Heart right ventricle (tissue), 16 donors: ENCODE measurements at places on chromosomes 1 and 21. TPM values are rescaled to one million over a fixed set of nuclear protein-coding genes. Genes with fewer than 3 reads are reported as not detected.

Gene CELA2A
- total RNA-seq = 0.85 TPM

Gene RUNX3
- total RNA-seq = 0.33 TPM

- H3K36me3 ChIP-seq = no peaks in the 10 kb centered on the region
- no peak for DNase-seq
- H3K27ac ChIP-seq = no peak overlapping the region
- no peaks in the 10 kb centered on the region for H3K4me1 ChIP-seq
- no peak overlapping the region for H3K4me3 ChIP-seq
Observed at GRCh38 chr1:107344268-107344760, 203.5 kb downstream of the NTNG1 start.

GRCh38 chr1:31888291-31888690 is 49.9 kb downstream of the PTP4A2 start:
- H3K27me3 ChIP-seq = no peaks in the 10 kb centered on the region
- no peaks in the 10 kb centered on the region for H3K36me3 ChIP-seq
- H3K4me1 ChIP-seq = no peaks in the 10 kb centered on the region
- no peak overlapping the region for H3K4me3 ChIP-seq
- H3K27ac ChIP-seq = no peak overlapping the region

DNA sequence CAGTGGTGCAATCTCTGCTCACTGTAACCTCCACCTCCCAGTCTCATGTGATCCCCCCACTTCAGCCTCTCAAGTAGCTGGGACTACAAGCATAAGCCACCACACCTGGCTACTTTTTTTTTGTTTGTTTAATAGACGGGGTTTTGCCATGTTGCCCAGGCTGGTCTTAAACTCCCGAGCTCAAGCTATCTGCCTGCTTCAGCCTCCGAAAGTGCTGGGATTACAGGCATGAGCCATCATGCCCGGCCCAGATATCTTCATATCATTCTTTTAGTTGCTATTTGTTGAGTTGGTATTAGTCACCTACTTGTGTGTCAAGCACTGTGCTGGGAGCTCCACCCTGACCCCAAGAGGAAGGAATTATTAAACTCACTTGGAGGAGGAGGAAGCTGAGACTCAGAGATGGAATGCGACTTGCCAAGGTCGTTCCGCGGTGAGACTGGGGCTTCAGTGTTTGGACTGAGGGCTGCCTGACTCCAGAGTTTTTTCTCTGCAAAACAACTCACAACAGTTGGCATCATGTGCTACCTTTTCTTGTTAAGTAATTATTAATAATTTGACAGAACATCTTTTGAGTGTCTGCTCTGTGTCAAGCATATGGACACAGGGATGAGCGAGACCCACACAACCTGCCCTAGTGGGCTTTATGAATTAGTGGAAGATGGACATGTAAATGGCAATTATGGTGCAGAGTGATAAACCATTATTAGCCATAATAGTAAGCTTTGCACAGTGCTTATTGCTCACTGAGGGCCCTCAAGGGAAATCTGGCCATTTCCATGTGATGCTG is 132.0 kb downstream of the FOXD2 start:
- H3K36me3 ChIP-seq = no peaks in the 10 kb centered on the region
- H3K4me3 ChIP-seq = no peak overlapping the region
- DNase-seq = peak; percentile 42
- peaks cover 14% of the 10 kb centered on the region for H3K4me1 ChIP-seq

DNA sequence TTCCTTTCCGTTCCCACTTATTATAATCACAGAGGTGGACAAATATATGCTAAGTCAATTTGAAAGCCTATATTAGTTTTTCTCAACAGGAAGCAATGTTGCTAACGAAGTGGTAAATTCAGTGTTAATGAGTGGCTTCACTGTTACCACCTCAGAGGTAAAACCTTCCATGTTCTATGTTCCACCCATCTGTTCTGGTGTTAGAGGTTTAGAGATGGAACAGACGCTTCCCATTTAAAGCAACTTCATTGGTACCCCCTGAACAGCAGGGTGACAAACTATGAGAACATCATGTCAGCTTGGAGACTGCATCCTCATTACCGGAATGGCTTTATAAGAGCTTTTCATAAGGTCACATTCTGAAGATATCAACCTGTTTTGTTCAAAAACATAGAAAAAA is 77.9 kb downstream of the ZNF644 start:
- no peak overlapping the region for H3K4me3 ChIP-seq
- H3K4me1 ChIP-seq = peaks cover 12% of the 10 kb centered on the region
- no peak overlapping the region for H3K27ac ChIP-seq
- H3K36me3 ChIP-seq = peaks cover 29% of the 10 kb centered on the region
- no peaks in the 10 kb centered on the region for H3K27me3 ChIP-seq
- DNase-seq = no peak

DNA sequence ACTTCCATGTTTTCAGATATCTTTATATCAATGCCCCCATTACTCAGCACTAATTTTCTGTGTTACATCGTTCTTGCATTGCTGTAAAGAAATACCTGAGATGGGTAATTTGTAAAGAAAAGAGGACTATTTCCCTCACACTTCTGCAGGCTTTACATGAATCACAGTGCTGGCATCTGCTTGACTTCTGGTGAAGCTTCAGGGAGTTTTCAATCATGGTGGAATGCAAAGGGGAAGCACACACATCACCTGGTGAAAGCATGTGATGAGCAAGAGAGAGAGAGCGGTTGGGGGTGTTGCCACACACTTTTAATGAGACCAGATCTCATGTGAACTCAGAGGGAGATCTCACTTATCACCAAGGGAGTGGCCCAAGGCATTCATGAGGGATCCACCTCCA is 14.9 kb upstream of the APP start:
- DNase-seq = no peak
- H3K4me3 ChIP-seq = no peak overlapping the region
- no peaks in the 10 kb centered on the region for H3K27me3 ChIP-seq
- H3K27ac ChIP-seq = no peak overlapping the region
- H3K36me3 ChIP-seq = no peaks in the 10 kb centered on the region

- H3K27ac ChIP-seq = no peak overlapping the region
- no peak for DNase-seq
- no peaks in the 10 kb centered on the region for H3K36me3 ChIP-seq
- peaks cover 8% of the 10 kb centered on the region for H3K4me1 ChIP-seq
Observed at GRCh38 chr1:57422271-57423134, 1.4 kb downstream of the DAB1 start.

- H3K4me3 ChIP-seq = no peak overlapping the region
- DNase-seq = no peak
Observed at GRCh38 chr1:83641206-83641658, 357.7 kb downstream of the TTLL7 start.
